HEK293T (cell line): ENCODE measurements at places on chromosomes 3 and 15.
A peak's percentile ranks its signal among the peaks of the same experiment; 100 is the strongest.

GRCh38 chr3:62898530-62899496, 23.6 kb upstream of the CADPS start:
- no peak for DNase-seq

- no peak for DNase-seq
Observed at GRCh38 chr3:134822090-134822489, 27.0 kb downstream of the EPHB1 start.

GRCh38 chr3:105564546-105565288, 198.0 kb downstream of the ALCAM start:
- DNase-seq: no peak

DNA sequence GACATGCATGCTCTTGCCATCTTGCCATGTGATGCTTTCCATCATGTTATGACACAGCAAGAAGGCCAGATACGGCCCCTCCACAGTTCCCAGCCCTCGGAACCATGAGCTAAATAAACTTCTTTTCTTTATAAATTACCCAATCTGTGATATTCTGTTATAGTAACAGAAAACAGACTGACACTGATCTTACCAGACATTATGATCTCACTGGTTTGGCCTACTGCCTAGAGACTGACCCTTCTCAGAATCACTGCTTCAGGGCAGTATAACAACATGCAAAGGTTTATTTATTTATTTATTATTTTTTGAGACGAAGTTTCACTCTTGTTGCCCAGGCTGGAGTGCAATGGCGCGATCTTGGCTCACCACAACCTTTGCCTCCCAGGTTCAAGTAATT, 14.0 kb downstream of the ZNF619 start:
- DNase-seq: no peak

DNA sequence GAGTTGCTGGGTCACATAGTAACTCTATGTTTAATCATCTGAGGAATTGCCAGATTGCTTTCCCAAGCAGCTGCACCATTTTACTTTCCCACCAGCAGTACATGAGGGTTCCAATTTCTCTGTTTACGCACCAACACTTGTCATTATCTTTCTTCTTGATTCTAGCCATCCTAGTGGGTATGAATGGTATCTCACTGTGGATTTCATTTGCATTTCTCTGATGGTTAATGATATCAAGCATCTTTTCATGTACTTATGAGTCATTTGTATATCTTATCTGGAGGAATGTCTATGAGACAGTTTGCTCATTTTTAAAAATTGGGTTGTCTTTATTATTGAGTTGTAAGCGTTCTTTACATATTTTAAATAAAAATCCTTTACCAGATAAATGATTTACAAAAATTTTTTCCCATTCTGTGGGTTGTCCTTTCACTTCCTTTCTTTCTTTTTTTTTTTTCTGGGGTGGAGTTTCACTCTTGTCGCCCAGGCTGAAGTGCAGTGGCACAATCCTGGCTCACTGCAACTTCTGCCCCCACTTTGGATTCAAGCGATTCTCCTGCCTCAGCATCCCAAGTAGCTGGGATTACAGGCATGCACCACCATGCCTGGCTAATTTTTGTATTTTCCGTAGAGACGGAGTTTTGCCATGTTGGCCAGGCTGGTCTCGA, 8.9 kb upstream of the SGO1 start:
- no peak for DNase-seq

DNA sequence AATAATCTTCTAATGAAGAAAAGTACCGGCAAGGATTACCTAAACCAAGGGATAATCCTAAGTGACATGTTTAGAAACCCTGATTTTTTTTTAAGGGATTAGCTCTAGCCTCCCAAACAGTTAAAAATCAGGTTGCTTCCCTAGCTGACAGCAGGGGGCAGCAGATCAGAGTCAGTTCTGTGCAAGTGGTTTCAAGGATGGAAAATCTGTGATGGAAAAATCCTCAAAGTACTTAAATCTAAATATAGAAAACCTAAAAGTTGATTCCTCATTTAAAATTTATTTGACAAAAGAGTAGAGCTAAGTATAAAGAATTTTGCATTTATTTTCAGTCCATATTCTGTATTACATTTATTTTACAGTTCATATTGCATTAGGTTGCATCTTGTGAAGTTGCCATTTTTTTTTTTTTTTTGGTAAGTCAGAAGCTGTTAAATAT, 107.6 kb downstream of the PEX5L start:
- peak; percentile 22 for DNase-seq

DNA sequence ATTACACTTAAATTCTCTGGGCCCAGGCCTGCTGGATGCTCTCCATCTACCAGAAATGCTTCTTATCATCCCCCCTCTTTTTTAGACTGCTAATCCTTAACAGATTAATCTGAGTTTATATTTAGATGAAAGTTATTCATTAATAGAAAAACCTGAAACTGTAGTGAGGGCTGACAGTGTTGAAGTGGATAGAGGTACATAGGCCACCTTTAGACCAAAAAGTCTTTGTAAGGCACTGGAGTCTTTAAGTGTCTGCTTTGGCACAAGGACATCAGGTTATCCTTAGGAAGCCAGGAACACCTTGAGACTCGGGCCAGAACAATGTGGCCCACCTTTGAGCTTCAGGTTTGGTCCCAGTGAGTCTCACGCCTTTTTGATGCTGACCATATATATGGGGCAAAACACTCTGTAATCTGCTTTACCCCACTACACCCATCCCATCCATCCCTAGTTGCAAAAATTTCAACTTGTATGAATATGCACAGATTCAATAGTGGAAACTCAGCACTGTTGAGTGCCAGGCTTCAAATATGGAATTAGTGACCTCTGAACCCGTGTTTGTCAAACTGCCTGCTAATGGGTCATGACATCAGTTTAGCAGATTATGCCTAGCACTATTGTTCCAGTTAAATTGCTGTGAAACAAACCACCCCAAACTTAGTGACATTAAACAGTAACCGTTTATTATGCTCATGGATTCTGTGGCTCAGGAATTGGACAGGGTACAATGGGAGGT, 44.0 kb downstream of the PDE8A start:
- DNase-seq: no peak

- no peak for DNase-seq
Observed at GRCh38 chr3:11140713-11141104, 13.6 kb upstream of the HRH1 start.

- no peak for DNase-seq
Observed at GRCh38 chr3:175716446-175716845, 857.3 kb downstream of the NAALADL2 start.

- DNase-seq: no peak
Observed at GRCh38 chr15:75335313-75335704, 554 bp upstream of the COMMD4 start.

GRCh38 chr3:192080336-192080735, 619.4 kb downstream of the PYDC2 start:
- no peak for DNase-seq

GRCh38 chr3:156761713-156762451, 64.3 kb upstream of the LEKR1 start:
- DNase-seq: no peak

DNA sequence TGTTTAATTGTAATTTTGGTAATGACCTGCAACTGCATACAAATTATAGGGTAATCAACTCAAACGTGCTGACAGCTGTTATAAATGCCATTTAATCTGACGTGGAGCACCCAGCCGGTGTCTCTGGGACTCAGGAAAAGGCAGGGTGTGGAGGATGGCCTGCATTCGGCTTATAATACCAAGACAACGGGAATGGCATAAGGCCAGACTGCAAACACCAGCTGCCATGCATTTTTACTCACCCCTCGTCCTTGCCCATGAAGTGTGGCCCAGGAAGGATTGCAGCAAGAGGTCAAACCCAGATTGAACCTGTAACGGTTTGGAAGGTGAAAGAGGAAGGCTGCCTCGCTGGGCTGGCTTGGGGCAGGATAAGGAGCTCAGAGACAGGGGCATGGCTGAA, 96.4 kb downstream of the WNT7A start:
- no peak for DNase-seq

GRCh38 chr15:78875107-78875914, 2.6 kb downstream of the MORF4L1 start:
- DNase-seq: no peak

DNA sequence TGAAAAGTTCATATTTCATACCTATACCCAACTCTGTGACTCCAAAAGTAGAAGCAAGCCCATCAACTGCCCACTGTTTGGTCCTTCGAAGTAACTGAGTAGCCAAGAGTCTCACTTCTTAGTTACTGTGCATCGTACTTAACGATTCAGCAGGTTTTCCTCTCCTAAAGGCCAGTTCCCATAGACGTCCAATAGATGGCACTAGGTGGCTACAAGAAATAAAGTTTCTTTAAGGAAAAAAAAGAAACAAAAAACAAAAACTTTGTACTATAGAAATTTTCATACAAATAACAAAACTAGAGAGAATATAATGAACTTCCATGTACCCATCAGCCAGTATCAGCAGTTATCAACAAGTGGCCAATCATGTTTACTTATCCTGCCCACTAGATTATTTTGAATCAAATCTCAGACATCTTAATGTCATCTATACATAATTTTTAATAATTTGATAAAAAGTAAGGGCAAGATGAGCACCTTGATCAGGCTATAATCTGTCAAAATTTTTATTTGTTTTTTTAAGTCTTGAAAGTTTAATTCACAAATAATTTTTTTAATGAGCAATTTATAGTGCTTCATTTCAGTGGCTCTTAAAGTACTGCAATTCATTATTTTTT, 63.8 kb upstream of the ACP3 start:
- DNase-seq: peak; percentile 61

GRCh38 chr3:194983620-194984019, 287.3 kb downstream of the XXYLT1 start:
- DNase-seq: no peak

DNA sequence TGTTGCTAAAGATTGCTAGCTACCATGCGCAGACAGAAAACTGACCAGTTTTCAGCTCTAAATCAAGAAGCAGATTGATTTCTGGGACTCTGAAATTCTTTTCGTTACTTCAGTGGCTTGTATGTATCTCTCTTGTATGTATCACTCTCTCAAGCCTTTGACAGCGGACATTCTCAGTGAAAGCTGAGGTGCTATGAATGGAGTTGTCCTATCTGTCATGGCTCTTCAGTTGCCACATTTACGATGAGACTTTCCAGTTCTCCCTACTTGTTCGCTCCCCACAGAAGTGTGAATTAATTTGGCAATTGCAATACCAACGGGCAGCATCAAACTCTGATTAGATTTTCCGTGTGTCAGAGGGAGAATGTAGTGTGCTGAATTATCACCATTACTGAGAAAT, 432.4 kb downstream of the GRM7 start:
- no peak for DNase-seq

GRCh38 chr3:83477563-83477962, 1481.2 kb upstream of the CADM2 start:
- no peak for DNase-seq

GRCh38 chr3:106466881-106467280, 598.1 kb upstream of the CBLB start:
- DNase-seq: no peak

- no peak for DNase-seq
Observed at GRCh38 chr15:60941448-60941847, 287.7 kb downstream of the RORA start.

- no peak for DNase-seq
Observed at GRCh38 chr3:177250151-177250550, 52.9 kb upstream of the TBL1XR1 start.

GRCh38 chr15:25706176-25706955, 156.8 kb downstream of the ATP10A start:
- DNase-seq: no peak

DNA sequence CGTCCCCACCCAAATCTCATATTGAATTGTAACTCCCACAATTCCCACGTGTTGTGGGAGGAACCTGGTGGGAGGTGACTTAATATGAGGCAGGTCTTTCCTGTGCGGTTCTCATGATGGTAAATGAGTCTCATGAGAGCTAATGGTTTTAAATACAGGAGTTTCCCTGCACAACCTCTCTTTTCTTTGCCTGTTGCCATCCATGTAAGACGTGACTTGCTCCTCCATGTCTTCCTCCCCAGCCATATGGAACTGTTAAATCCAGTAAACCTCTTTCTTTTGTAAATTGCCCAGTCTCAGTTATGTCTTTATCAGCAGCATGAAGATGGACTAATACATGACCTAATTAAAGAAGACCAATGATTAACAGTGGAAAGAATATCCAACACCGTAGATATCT, 56.6 kb downstream of the SSR3 start:
- no peak for DNase-seq

GRCh38 chr3:159627229-159627628, 361.4 kb upstream of the IL12A start:
- no peak for DNase-seq

GRCh38 chr15:45704329-45705249, 69.8 kb downstream of the SQOR start:
- DNase-seq: no peak

GRCh38 chr3:66378256-66378655, 122.6 kb downstream of the LRIG1 start:
- peak; percentile 62 for DNase-seq

DNA sequence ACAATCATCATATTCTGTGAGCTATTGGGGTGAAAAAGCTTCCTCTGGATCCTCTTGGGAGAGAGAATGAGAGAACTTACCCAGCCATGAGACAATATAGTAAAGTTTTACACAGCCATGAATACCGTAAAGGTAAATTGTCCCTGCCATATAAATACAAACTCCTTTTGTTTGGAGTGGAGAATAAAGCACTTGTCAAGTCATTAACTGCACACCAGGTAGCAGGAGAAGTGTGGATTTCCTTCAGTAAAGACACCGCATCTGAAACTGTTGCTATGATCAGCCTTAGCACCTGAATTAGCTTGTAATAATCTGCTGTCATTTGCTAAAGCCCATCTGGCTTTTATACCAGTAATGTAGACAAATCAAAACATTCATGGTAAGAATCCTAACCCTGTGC, 336.6 kb upstream of the SLCO3A1 start:
- no peak for DNase-seq

- peak; percentile 37 for DNase-seq
Observed at GRCh38 chr15:96264801-96265515, 65.5 kb upstream of the NR2F2 start.

GRCh38 chr3:182843478-182843877, 50.2 kb downstream of the ATP11B start:
- no peak for DNase-seq
